ENCODE measurements at places on chromosomes 3 and 15.

DNA sequence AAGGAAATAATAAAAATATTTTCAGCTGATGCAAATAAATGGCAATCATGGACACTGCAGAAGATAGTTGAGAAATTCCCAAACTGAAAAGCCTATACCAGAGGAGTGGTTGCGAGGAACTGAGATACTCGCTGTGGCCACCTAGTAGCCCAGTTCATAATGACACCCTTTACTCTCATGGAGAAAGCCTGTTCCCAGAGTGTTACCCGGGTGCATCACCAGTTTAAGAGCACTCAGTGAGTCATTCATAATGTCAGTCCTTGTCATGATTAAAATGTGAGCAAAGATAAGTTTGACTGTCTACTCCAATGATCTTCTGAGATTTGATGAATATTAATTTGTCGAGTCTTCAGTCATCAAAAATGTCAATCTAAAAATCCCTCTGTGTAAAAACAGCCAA is 138.4 kb upstream of the LRRC3B start:
- no peak for DNase-seq

DNA sequence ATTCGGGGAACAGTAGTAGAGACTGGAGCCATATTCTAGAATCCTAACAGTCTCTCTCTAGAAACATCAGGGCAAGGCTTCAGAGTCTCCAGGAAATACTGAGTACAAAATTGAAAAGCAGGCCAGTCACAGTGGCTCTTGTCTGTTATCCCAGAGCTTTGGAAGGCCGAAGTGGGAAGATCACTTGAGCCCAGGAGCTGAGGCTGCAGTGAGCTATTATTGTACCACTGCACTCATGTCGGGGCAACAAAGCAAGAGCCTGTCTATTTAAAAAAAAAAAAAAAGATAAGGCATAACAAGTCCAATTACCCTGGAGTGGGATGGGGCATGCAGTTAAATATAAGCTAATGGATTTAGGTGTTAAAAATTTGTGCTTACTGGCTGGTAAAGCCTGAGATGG is 79.0 kb downstream of the SEMA6D start:
- no peak for DNase-seq

DNA sequence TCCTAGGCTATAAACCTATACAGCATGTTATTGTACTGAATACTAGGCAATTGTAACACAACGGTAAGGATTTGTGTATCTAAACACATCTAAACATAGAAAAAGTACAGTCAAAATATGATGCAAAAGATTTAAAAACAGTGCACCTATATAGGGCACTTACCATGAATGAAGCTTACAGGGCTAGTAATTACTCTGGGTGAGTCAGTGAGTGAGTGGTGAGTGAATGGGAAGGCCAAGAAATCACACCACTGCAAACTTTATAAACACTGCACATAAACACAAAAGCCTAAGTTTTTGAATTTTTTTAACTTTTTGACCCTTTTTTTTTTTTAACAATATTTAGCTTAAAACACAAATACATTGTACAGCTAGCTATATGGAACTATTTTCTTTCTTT is 204.7 kb upstream of the CTNNB1 start:
- DNase-seq: no peak

DNA sequence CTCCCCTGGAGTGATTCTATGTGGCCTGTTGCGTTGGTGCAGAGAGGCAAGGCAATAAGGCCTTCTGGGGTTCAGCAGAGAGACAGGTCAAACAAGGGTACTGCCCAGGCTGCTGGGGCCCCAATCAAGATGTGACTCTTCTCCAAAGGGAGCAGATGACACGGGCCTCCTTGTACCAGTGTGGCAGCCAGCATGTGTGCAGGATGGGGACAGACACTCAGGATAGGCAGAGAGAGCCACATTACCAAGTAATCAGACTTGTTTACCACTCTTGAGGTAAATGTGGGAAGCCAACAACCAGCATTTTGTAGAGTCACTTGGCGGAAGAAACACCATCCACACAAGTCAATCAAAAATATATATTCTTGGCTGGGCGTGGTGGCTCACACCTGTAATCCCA is 95.3 kb upstream of the DLG1 start:
- DNase-seq: no peak

- no peak for DNase-seq
Observed at GRCh38 chr3:3744826-3745225, 54.4 kb upstream of the LRRN1 start.

GRCh38 chr3:51982838-51983577 is at the start of gene ACY1:
TSS of gene ACY1 (plus strand) at chr3:51983535. CDS start at chr3:51984065, 530 bp downstream.
- peak; percentile 55 for DNase-seq

- no peak for DNase-seq
Observed at GRCh38 chr3:73352841-73353645, 271.7 kb downstream of the PDZRN3 start.

DNA sequence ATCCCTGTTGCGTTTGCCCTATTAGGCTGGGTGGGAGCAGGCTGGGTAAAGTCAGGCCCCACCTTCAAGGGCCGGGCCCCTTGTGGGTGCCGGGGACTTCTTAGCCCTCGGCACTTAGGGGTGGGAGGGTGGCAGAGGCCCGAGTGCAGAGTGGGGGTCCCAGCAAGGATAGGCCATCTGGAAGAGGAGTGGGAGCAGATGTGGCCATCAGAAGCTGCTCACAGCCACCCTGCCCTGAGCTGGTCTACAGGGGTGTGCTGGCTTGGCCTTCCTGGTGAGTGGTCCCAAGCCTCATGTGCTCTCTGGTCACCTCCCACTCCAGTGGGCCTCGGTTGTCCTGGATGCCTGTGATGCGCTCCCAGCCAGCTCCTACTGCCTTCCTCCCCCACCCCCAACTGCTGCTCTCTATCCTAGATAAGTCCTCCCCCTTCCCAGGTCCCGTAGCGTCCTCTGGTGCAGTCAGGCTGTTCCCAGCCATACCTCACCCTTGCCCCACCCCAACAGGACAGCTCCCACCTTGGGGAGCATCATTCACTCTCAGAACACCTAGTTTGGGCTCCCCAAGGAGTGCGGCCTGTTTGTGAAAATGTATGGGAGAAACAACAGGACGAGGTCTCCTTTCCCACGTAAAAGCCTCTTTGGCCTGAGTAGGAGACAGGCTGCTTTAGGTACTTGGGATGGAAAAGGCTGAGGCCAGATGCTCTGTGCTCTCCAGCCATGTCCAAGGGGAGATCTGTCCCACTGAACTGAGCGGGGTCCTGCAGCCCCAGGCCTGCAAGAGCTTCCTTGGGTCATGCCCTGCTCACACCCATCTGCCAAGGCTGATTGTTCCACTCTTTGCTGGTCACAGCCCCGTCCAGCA is 24.9 kb upstream of the PLXNA1 start:
- DNase-seq: no peak

DNA sequence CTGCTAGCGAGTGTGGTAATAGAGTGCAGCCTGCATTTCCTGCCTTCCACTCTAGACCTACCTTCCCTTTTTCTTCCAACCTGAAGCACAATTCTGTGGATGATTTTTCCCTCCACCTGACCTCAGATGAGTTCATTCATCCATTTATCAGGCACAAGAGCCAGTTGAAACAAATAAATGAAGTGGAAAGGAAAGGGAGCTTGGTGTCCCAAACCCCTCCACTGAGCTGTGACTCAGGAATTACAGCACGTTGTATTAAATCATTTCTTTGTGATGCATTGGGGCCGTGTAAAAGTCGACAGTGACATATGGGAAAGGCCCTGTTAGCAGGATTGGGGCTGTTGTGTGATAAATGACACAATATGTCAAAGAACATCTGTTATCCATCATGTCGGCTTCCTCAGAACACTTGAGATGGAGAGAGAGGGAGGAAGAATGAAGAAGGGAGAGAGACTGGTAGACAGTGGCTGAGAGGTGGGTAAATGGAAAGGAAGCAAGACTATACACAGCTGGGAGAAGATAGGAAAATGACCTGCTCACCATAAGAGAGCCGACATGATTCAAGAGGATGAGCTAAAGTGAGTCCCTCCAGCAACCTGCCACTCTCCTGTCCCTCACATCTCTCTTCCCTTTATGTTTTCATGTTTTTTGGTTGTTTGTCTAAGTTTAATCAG is 366.0 kb downstream of the AGBL1 start:
- no peak for DNase-seq

GRCh38 chr3:5168110-5168509 is 19.4 kb upstream of the EDEM1 start:
- DNase-seq: no peak

DNA sequence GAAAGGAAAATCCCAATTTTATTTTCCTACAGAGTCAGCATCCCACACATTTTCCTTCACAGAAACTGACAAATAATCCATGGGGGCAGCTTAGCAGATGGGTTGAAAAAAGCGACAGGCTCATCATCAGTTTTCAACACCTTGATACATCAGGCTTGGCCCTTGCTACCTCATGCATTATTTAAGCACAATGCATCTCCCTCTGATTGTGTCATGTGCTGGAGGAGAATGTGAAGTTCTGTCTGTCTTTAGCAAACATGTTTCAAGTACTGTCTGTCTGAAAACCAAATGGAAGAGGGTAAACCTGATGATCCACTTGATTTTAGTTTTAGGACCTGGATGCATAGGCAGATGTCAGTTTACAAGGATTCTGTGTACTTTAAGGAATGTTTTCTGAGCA is 128.6 kb upstream of the ADAMTS9 start:
- DNase-seq: no peak

GRCh38 chr3:184186902-184187207 is 856 bp downstream of the ABCF3 start:
- DNase-seq: no peak

GRCh38 chr3:58349792-58350626 is 17.3 kb downstream of the PXK start:
- no peak for DNase-seq

GRCh38 chr15:32657198-32657883 is 15.8 kb downstream of the SCG5 start:
- DNase-seq: no peak

DNA sequence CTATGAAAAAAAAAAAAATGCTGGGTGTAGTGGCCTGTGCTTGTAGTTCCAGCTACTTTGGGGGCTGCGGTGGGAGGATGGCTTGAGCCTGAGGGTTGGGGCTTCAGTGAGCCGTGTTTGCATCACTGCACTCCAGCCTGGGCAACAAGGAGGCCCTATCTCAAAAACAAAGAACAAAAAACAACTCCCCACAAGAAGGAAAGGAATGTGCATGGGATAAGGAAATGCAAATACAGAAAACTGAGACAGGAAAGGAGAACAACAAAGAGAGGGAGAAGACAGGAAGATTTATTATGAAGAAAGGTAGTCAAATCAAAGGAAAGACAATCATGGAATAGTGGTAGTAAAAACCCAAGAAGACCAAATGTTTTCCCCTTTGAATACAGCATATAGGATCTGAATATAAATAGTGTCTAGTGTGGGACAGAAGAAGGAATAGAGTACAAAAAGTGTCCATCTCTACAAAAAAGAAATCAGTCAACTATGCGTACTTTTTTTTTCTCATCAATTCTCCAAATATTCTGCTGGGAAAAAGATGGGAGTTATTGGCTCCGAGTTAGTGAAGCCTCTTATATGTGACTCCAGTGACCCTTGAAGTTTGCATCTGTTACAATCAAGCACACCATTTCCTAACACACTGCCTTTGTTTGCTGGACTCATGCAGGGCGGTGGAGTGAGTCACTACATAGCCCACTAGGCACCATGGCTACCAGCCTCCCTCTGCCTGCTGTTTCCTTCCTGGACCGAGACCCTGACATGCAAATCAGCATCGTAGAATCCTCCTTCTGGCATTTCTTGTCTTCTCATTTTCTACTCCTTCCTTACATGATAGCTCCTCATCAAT is 101.2 kb upstream of the PTX3 start:
- DNase-seq: no peak

DNA sequence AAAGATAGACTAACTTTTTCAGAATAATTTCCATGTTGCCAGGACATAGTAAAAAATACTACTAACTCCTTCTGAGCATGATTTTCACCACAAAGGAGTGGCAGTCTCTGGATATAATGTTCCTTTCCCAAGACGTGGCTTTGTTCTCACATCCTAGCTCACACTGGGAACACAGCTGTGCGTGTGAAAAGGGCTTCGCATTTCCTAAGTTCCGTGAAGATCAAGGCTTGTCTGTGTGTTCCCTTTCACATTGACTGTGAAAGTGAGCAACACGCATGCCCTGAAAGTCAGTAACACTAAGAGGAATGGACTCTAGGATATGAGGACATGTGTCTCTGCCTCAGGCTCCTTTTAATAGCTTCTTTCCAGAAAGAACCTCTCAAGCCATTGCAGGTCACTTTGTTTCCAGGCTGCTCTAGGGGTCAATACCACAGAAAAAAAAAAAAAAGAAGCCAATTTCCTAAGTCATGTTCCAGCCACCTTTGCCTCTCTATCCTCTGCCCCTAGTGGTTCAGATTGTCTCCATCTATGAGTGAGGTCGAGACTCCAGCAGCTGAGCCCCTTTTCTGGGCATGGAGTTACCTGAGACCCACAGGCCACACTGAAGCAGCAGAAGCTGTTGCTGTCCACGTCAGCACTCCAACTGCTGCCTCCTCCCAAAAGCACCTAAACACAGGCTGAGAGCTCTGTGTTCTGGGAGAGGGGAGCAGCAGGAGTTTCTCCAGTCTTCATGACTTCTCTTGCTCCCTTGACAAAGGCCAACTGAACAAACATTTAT is 355.9 kb downstream of the RSL24D1 start:
- DNase-seq: no peak

DNA sequence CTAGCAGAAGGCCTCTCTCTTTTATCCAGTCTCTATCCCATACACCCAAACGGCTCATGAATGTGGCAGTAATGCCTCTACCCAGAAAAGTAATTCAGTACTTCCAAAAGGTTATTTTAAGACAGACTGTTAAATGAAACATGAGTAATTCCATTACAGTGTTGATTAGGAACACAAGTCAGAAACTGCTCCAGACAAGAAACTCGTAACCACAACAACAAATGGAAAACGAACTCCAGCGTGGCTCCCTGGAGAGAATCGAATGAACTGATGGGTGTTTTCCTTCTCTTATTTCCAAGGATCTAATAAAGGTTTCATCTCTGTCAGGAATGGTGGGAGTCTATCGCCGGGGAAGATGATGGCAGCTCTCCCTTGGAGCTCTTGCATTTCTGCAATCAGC is 228.4 kb downstream of the MAGI1 start:
- DNase-seq: no peak

GRCh38 chr3:64351713-64352638 is 126.7 kb upstream of the PRICKLE2 start:
- no peak for DNase-seq

DNA sequence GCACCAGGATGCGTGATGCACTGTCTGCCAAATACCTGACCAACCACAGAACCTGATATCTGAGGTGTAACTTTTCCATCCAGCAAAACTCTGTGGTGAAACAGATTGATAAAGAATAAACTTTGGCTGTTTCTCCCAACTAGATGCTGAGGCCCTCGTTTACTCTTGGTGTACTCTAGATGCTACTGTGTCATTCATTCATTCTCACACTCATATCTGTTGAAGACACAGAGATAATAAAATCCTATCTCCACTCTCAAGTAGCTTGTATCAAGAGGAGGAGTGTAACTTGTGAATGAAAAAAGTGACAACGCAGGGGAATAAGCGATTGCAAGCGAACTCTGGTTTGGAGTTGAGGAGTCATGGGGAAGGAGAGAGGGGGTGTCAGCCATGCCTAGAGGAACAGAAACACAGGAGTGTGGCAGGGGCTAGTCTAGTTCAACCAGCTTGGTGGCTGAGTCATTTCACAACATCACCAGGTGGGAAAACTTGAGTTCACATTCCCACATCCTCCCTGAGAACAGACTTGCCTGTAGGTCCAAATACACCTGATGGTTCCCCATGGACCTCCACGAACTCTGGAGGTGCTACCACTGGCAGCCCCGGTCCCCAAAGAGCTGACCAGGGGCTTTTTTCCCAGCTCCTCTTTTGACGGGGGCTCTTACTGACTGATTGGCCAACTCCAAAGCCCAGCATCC is 73.3 kb upstream of the SNRK start:
- DNase-seq: no peak

All from anterior cingulate cortex (tissue), 58 donors.